ENCODE measurements at places on chromosomes 2 and 18.

GRCh38 chr18:58221060-58221725 is 177.2 kb downstream of the NEDD4L start:
- DNase-seq: no peak
- H3K36me3 ChIP-seq: no peaks in the 10 kb centered on the region
- no peak overlapping the region for H3K4me3 ChIP-seq
- peaks cover 12% of the 10 kb centered on the region for H3K4me1 ChIP-seq
- H3K27me3 ChIP-seq: no peaks in the 10 kb centered on the region
- H3K27ac ChIP-seq: no peak overlapping the region

GRCh38 chr18:24539866-24540617 is 79.6 kb downstream of the HRH4 start:
- H3K27me3 ChIP-seq: no peaks in the 10 kb centered on the region
- no peaks in the 10 kb centered on the region for H3K4me1 ChIP-seq
- H3K4me3 ChIP-seq: no peak overlapping the region
- DNase-seq: no peak

GRCh38 chr2:148899638-148900318 is 24.8 kb downstream of the KIF5C start:
- H3K4me1 ChIP-seq: no peaks in the 10 kb centered on the region
- peaks cover 3% of the 10 kb centered on the region for H3K27me3 ChIP-seq
- no peak overlapping the region for H3K4me3 ChIP-seq
- no peak for DNase-seq

DNA sequence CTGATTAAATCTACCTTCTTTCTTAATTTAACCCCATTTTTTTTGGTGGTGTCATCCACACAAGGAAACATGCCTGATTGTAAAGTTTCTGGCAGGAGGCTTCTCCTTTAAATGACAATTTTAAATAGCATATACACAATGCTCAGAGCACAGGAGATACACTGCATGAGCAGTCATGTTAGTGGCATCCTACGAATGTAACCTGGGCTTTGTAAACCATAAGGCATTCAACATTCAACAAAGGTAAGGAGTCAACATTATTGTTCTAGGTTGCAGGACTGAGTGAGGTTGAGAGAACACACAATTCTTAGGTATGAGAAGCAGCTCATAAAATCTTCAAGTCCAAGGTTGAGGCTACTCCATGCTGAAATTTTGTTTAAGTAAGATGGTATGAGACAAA is 266.6 kb upstream of the SIX2 start:
- no peaks in the 10 kb centered on the region for H3K36me3 ChIP-seq
- H3K4me3 ChIP-seq: no peak overlapping the region

DNA sequence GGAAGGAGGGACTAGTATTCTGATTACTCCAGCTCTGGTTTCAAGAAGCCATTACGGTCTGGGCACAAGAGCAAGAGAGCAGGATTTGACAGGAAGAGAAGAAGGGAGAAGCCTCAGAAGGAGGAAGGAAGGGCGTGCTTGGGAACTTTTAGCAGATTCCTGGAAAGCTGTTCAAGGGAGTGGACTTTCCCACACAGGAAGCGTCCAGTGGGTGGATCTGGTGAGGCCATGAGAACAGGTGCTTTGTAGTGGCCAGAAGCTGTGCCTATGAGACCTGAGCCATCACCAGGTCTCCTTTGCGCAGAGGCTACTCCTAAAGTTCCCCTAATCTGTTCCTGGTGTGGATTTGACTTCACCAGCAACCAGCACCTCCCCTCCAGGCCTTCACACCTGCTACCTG is 62.3 kb downstream of the CD226 start:
- H3K4me3 ChIP-seq: no peak overlapping the region
- H3K4me1 ChIP-seq: no peaks in the 10 kb centered on the region

GRCh38 chr18:50558157-50558556 is 1.7 kb upstream of the MAPK4 start:
- H3K36me3 ChIP-seq: no peaks in the 10 kb centered on the region
- H3K4me3 ChIP-seq: no peak overlapping the region
- no peak for DNase-seq
- H3K27me3 ChIP-seq: peaks cover 4% of the 10 kb centered on the region
- H3K4me1 ChIP-seq: peaks cover 10% of the 10 kb centered on the region

- peaks cover 10% of the 10 kb centered on the region for H3K4me1 ChIP-seq
- no peaks in the 10 kb centered on the region for H3K36me3 ChIP-seq
- no peaks in the 10 kb centered on the region for H3K27me3 ChIP-seq
- DNase-seq: peak; percentile 19
- peak overlapping the region; percentile 40 for H3K27ac ChIP-seq
- H3K4me3 ChIP-seq: no peak overlapping the region
Measured at GRCh38 chr2:69100220-69100723, 87.3 kb downstream of the ANTXR1 start.

DNA sequence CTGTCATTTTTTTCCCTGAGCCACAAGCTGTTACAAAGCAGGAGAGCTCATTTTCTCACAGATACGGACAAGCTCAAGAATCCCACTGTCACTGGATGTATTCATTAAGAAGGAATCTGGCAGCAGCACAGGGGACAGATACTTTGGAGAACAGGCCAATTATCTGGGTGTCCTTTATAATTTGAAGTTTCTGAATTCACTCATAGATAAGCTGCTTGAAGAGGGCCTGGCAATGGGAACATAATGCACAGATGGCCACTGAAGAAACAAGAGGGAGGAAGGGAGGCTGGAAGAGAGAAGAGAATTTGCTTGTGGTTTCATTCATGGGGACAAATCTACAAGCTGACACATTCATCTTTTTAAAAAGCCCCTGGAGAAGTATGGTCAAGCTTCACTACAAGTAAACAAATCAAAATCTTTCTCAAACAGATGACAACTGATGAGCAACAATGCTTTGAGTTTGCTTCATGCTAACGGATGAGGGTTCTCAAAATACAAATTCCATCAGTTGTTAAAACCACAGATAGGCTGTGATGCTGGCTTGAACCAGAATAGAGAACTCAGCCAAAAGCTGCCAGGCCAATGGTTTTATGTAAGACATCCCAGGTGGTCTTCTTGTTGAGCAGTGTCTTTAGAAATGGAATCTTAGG is 11.9 kb downstream of the BCL2 start:
- no peaks in the 10 kb centered on the region for H3K27me3 ChIP-seq
- DNase-seq: no peak
- H3K4me3 ChIP-seq: no peak overlapping the region
- H3K4me1 ChIP-seq: peaks cover 16% of the 10 kb centered on the region
- no peaks in the 10 kb centered on the region for H3K36me3 ChIP-seq

DNA sequence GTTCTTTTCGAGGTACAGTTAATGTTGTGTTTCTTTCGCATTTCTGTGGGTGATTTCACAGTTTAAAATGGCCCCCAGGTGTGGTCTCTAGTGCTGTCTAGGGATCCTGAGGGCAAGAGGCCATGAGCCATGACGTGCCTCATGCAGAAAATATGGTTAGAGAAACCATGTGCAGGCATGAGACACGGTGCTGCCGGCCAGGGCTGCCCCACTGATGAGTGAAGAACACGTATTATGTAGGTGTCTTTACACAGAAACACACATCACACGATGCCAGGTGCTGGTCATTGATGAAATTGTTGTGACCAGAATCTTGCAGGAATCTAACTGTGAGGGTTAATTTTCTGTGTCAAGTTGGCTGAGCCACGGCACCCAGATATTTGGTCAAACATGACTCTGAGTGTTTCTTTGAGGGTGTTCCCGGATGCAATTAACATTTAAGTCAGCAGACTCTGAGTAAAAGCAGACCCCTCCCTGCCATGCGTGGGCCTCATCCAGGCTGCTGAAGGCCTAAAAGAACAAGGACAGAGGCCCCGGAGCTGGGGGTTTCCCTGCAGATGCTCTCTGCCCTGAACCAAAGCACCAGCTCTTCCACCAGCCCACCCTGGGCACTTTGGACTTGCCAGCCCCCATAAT is 463.0 kb upstream of the MYT1L start:
- DNase-seq: no peak
- H3K4me3 ChIP-seq: no peak overlapping the region
- no peaks in the 10 kb centered on the region for H3K36me3 ChIP-seq

GRCh38 chr18:12628706-12629702 is 28.9 kb downstream of the SPIRE1 start:
- no peaks in the 10 kb centered on the region for H3K27me3 ChIP-seq
- H3K4me3 ChIP-seq: no peak overlapping the region
- DNase-seq: no peak
- no peaks in the 10 kb centered on the region for H3K4me1 ChIP-seq
- no peaks in the 10 kb centered on the region for H3K36me3 ChIP-seq

- H3K4me3 ChIP-seq: no peak overlapping the region
- no peaks in the 10 kb centered on the region for H3K27me3 ChIP-seq
- H3K36me3 ChIP-seq: no peaks in the 10 kb centered on the region
- DNase-seq: peak; percentile 73
Measured at GRCh38 chr2:43293744-43294695, 67.6 kb upstream of the ZFP36L2 start.

- no peak overlapping the region for H3K27ac ChIP-seq
- no peaks in the 10 kb centered on the region for H3K4me1 ChIP-seq
- no peaks in the 10 kb centered on the region for H3K36me3 ChIP-seq
- H3K27me3 ChIP-seq: no peaks in the 10 kb centered on the region
- no peak overlapping the region for H3K4me3 ChIP-seq
Measured at GRCh38 chr18:41456831-41457230, 498.2 kb upstream of the PIK3C3 start.

GRCh38 chr18:9055626-9056025 is 46.9 kb upstream of the NDUFV2 start:
- H3K27me3 ChIP-seq: no peaks in the 10 kb centered on the region
- H3K27ac ChIP-seq: no peak overlapping the region
- no peak for DNase-seq
- no peak overlapping the region for H3K4me3 ChIP-seq
- no peaks in the 10 kb centered on the region for H3K36me3 ChIP-seq

GRCh38 chr2:230158468-230158867 is 61.3 kb downstream of the SP110 start:
- no peak overlapping the region for H3K4me3 ChIP-seq
- no peaks in the 10 kb centered on the region for H3K27me3 ChIP-seq
- no peak for DNase-seq
- no peaks in the 10 kb centered on the region for H3K36me3 ChIP-seq
- H3K4me1 ChIP-seq: no peaks in the 10 kb centered on the region
- no peak overlapping the region for H3K27ac ChIP-seq

DNA sequence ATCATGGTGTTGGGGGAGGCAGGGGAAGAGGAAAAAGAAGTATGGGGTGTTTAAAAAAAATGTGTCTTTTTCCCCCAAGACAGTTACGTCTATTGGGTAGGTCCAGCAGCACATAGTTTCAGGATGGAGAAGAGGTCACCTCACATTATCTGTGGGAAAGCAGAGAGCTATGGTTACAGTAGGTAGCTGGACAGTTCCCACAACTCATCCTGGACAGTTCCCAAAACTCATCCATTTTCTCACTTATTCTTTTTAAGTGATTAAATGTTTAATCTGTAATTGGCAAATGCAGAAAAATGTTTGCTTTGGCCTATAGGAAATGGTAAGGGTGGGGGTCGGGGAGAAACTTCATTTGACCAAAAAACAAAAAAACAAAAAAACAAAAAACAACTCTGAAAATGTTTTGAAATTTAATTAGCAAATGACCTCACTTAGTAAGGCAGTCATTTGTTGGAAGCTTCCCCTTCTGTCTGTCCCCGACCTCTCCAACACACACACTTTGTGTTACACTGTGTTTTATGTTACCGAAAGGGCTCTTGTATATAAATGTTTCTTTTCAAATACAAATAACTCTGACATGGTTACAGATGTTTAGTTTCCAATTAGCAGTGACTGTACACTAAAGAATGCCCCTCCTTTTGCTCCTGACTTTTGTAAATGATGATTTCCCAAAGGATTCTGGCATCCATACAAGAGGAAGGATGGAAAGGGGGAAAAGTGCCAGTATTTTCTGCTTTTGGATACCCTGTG is 173.3 kb upstream of the ZFP36L2 start:
- H3K4me1 ChIP-seq: peaks cover 22% of the 10 kb centered on the region
- no peak overlapping the region for H3K4me3 ChIP-seq
- no peaks in the 10 kb centered on the region for H3K36me3 ChIP-seq
- no peaks in the 10 kb centered on the region for H3K27me3 ChIP-seq

DNA sequence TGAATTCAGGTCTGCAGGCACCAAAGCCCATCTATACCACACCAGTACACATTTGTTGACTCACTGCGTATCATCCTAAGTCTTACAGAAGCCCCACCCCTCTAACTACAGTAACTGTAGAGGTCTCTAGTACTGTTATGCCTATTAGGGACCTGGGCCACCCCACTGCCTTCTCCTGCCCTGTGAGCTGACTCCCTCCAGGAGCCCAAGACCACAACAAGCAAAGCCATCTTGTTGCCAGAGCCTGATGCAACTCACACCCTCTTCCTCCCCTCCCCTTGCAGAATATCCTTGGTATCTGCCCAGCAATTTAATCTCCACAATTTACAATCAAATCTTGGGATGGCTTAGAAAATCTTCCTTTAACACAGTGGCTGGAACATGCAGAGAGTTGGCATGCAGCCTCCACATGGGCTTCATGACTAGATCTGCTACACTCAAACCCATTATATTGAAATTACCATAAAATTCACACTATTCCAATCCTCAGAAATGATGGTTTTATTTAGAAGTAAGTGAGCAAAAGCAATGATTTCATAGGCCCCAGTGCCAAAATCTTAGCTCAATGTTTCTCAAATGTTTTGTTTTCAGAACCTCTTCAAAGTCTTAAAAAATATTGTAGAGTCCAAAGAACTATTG is 17.7 kb upstream of the CYP1B1 start:
- H3K27ac ChIP-seq: no peak overlapping the region
- peaks cover 29% of the 10 kb centered on the region for H3K4me1 ChIP-seq
- no peak overlapping the region for H3K4me3 ChIP-seq
- DNase-seq: no peak
- no peaks in the 10 kb centered on the region for H3K27me3 ChIP-seq

DNA sequence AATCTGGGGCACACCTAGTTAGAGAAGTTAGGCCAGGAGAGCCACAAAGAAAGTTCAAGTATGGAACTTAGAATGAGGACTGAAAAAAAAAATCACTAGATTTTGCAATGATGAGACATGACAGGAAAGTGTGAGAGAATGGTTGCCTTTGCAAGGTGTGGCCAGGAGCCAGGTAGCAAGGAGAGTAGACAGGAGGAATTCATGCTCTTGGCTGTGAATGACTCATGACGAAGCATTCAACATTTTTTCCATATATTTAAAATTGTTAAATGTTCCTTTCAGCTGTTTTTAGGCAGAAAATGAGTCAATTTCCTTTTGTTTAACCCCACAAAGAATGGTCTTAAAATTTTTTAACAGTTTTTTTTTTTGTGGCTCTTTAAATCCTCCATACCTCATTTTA is 636.9 kb downstream of the PLCL1 start:
- no peak overlapping the region for H3K27ac ChIP-seq
- no peak for DNase-seq
- H3K4me3 ChIP-seq: no peak overlapping the region
- H3K36me3 ChIP-seq: no peaks in the 10 kb centered on the region
- H3K27me3 ChIP-seq: no peaks in the 10 kb centered on the region

- no peak overlapping the region for H3K27ac ChIP-seq
- no peak for DNase-seq
- no peaks in the 10 kb centered on the region for H3K4me1 ChIP-seq
- no peak overlapping the region for H3K4me3 ChIP-seq
Measured at GRCh38 chr18:64110692-64111480, 38.0 kb downstream of the LINC00305 start.

DNA sequence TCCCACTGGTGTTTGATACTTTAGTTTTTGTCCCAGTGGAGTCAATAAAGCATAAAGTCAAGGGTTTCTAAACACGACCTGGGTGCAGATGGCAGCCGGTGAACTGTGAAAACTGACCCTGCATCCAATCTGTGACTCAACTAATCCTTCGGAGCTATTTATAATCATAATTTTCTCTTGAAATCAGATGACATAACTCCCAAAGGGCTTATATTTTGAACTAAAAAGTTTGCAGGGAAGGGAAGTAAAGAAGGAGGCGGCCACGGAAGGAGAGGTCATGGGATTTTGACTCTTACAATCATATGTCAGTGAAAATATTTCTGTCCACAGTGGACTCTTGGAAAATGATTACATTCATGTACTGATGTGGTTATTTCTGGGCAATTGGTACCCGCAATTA is 178.5 kb downstream of the PDE1A start:
- no peak overlapping the region for H3K4me3 ChIP-seq
- no peaks in the 10 kb centered on the region for H3K4me1 ChIP-seq
- no peaks in the 10 kb centered on the region for H3K27me3 ChIP-seq

Measured in gastrocnemius medialis (tissue), 4 donors.